ENCODE measurements at places on chromosomes 2 and 18.

- DNase-seq, result no peak
Observed at GRCh38 chr2:14675489-14675888, 43.0 kb downstream of the LRATD1 start.

DNA sequence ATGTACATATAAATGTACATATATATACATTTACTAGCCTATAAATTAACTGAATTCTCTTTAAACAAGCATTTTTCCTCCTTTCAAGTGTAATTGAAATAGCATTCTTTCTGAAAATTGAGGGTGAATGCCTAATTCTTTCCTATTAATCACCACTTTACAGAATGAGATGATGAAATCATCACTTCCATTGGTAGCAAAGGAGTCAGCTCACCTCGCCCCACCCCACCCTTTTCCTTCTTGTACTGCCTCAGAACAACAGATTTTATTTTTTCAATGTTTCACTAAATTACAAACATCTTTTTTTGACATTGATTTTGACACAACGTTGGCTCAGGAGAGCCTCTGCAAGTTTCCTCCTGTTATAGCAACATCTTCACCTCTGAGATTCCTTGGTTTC lies 181.9 kb upstream of the CDH7 start:
- no peak for DNase-seq

GRCh38 chr18:48153613-48154481 lies 223.4 kb upstream of the SMAD2 start:
- no peak for DNase-seq

DNA sequence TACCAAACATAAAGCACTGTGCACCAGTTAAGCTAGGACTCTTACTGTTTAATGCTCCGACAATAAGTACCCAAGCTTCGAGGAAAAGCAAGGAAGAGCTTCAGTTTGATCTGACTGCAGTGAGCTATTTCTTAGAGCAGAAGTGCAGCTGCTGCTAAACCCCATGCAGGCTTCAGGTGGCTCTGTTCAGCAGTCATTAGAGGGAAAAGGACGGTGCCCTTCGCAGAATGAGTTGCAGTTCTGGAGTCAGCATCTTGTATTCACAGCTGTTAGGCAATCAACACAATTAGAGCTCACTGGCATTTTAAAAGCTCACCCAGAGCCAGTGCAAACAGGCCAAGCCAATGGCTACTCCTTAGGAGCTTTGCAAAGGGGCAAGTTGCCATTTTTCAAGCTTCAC lies 1.5 kb upstream of the CERKL start:
- DNase-seq, result no peak

GRCh38 chr2:158131919-158132566 lies 30.4 kb downstream of the UPP2 start:
- DNase-seq, result no peak

GRCh38 chr2:176066645-176067588 lies 16.8 kb downstream of the EVX2 start:
- DNase-seq, result no peak
